ENCODE measurements at places on chromosomes 5 and 9.

DNA sequence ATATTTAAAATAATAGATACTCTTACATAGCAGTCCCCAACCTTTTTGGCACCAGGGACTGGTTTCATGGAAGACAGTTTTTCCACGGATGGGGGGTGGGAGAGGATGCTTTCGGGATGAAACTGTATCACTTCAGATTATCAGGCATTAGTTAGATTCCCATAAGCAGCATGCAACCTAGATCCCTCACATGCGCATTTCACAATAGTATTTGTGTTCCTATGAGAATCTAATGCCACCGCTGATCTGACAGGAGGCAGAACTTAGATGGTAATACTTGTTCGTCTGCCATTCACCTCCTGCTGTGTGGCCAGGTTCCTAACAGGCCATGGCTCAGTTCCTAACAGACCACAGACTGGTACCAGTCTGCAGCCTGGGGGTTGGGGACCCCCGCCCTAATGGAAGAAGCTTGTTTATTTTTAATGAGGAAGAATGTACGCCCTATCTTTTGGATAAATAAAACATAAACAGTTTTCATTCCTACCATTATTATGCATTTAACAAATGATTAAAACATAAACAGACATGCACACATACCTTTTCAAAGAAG is 187.7 kb downstream of the ZSWIM6 start:
- no peak for DNase-seq

DNA sequence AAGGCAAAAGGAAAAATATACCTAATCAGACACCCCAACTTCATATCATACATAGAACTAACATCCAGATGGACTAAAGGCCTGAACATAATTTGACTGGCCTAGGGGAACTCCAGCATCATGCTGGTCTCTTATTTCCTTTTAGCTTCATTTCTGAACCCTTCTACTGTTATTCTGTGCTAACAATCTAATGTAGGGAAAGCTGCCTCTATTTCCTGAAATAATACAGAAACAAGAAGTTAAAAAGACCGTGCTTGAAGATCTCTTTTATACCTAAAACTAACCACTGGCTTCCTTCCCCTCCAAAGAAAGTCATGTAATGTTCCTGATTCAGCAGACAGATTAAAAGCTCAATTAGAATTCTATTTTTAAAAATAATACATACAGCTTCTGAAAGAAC is 36.7 kb downstream of the LPAR1 start:
- no peak for DNase-seq

GRCh38 chr5:135578685-135579341 is at the start of gene CXCL14:
CXCL14 (minus strand) TSS chr5:135578991; CDS start chr5:135578778, 213 bp downstream.
- DNase-seq: no peak

- DNase-seq: no peak
Observed at GRCh38 chr9:33921967-33922895, 105.3 kb downstream of the UBE2R2 start.

GRCh38 chr5:91419571-91420537 is 36.7 kb upstream of the ARRDC3 start:
- peak; percentile 55 for DNase-seq

DNA sequence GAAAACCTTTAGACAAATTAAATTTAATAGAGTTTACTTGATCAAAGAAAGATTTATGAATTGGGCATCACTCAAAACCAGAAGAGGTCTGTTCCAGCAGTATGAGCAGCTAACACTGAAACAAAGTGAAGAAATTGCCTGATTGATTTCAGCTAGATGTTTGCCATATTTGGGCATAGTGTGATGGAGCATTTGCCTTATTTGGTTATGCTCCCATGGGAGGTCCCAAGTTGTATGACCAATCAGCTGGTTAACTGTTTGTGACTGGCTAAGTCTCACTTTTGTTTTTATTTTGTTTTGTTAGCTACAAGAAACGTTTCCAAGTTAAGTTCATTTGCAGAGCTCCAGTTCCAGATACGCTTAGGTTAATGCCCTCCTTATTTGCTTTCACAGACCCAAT is 53.3 kb upstream of the LMNB1 start:
- DNase-seq: no peak

- no peak for DNase-seq
Observed at GRCh38 chr5:35988529-35988928, 2.7 kb downstream of the UGT3A1 start.

All from stimulated activated CD4-positive, alpha-beta T cell treated with anti-CD3 and anti-CD28 coated beads, Interleukin-15, amount 100 ng/mL, for 48 hours (primary cell).